ENCODE measurements at places on chromosomes 7 and 10.

DNA sequence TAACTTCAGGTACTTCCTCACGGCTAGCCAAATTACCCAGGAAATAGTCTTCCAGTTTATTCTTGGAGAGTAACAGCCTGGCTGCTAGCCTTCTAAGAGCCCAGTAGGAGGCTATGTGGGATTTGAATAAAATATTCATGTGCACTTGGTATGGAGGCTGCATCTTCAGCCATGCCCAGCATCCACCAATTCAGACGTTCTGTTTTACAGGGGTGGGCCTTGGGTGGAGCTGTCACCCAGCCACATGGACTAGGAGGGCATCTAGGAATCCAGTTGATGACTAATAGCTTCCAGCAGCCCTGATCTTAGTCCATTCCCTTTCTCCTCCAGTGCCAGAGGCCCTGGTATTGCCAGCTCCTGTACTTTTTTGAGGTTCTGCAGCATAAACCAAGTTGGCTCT, 66.3 kb upstream of the ZRANB1 start:
- DNase-seq = peak; percentile 20

DNA sequence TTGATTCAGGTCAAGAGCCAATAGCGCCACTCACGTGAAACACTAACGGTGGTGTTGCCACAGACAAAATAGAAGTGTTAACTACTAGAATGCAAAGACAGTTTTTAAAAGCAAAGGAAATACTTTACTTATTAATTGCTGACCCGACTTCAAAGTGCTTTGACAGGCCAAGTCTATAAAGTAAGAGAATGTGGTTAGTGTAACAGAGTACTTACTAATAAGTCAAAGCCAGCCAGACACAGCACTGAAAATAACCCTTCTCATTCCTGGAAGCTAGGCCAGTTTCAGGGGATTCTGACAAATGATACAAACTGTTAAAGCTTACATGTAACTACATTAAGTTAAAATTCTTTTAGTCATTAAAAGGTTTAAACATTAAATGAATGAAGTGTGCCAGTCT, 50.3 kb downstream of the ENO4 start:
- peak; percentile 45 for DNase-seq

- no peak for DNase-seq
Measured at GRCh38 chr10:77264107-77264506, 373.5 kb downstream of the KCNMA1 start.

GRCh38 chr10:94016727-94017714, 23.3 kb downstream of the PLCE1 start:
- no peak for DNase-seq

DNA sequence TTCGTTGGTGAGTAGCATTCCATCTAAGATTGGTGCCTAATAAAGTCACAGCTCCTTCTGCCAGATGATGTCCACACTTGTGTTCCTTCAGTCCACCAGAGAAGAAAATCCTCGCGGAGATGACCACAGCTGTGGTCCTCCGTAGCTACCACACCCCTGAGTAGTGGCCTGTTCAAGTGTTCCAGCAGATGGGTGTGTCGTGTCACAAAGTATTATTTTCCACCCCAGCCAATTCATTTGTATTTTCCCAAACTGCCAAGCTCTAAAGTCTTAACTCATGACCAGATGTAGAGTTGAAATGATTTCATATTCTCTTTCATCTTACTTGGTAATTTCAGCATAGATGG, 251.3 kb upstream of the TCF7L2 start:
- DNase-seq = no peak

GRCh38 chr7:52154382-52154781, 837.8 kb upstream of the COBL start:
- no peak for DNase-seq

DNA sequence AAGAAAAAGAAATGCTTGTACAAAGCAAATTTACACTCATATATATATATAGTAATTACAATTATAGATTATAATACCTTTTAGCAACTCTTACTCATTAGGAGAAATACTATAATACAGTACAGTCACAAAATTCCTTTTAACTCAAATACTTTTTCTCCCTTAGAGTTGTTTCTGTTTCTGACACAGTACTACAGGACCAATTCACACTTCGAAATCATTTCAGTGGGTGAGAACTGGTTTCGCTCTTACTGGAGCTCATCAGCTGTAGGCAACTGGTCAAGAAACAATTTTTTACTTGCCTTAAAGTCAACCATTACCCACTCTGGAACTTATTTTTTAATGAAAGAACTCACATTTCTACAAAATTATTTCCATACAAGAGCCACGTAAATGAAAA, 6.0 kb downstream of the CCDC186 start:
- DNase-seq = no peak

GRCh38 chr7:2928256-2928612, 84.1 kb upstream of the GNA12 start:
- no peak for DNase-seq

- peak; percentile 87 for DNase-seq
Measured at GRCh38 chr10:76082956-76083355, 651.5 kb downstream of the LRMDA start.

GRCh38 chr7:73615886-73616285, 8.4 kb downstream of the MLXIPL start:
- no peak for DNase-seq

- DNase-seq = peak; percentile 100
Measured at GRCh38 chr7:151754142-151754590, 122.7 kb downstream of the PRKAG2 start.

DNA sequence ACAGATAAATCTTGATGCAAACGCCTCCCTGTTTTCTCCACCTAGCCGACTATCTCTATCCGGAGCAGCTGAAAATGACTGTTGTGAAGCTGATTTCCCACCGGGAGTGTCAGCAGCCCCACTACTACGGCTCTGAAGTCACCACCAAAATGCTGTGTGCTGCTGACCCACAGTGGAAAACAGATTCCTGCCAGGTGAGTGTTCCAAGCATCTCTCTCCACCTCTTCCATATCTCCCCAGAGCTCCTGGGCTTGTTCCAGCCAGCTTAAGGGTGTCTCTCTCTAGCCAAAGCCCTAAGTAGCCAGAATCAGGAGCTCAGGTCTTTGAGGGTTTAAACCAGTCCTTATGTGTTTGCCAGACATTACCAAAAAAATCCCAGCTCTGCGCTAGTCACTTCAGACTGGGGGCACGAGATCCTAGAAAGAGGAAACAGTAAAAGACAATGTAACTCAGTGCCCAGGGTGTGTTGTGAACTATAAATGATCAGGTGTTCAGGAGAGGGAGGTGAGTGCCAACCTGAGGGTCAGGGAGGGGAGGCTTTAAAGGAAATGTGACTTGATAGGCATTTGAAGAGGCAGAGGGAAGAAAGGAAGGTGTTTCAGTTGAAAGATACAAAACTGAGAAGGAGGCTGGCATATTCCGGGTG, 4.4 kb downstream of the PLAU start:
- DNase-seq = no peak

GRCh38 chr10:84826704-84827103, 498.3 kb downstream of the CCSER2 start:
- no peak for DNase-seq

- DNase-seq = no peak
Measured at GRCh38 chr7:1136841-1137516, 23.0 kb downstream of the ZFAND2A start.

GRCh38 chr10:87656431-87657072, 3.1 kb upstream of the PAPSS2 start:
- peak; percentile 31 for DNase-seq

DNA sequence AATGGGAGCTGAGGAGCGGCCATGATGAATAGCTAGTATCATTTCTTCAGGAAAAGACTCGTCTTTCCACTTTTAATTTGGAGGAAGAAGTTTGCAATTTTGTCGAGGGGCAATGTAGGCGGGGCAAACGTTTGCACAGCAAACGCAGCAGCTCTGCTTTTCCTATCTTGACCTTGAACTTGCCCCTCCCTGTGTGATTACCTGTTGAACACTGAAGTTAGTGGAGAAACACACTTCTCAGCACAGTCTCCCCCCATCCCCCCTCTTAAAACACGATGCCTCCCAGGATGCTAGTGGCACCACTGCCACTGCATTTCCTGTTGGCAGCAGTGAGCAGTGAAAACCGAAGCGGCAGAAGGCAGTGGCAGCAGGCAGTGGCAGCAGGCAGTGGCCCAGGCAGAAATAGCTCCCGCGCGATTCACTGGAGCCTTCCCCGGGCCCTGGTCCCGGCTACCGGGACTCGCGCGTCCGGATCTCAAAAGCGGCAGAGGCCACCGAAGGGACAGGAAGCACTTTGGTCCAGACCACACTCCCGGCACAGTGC, at the start of gene EPDR1:
TSS of gene EPDR1 (plus strand) at position 336 of the 544 bp plus-strand sequence. CDS start 300 bp downstream, outside the sequence.
- peak; percentile 85 for DNase-seq

DNA sequence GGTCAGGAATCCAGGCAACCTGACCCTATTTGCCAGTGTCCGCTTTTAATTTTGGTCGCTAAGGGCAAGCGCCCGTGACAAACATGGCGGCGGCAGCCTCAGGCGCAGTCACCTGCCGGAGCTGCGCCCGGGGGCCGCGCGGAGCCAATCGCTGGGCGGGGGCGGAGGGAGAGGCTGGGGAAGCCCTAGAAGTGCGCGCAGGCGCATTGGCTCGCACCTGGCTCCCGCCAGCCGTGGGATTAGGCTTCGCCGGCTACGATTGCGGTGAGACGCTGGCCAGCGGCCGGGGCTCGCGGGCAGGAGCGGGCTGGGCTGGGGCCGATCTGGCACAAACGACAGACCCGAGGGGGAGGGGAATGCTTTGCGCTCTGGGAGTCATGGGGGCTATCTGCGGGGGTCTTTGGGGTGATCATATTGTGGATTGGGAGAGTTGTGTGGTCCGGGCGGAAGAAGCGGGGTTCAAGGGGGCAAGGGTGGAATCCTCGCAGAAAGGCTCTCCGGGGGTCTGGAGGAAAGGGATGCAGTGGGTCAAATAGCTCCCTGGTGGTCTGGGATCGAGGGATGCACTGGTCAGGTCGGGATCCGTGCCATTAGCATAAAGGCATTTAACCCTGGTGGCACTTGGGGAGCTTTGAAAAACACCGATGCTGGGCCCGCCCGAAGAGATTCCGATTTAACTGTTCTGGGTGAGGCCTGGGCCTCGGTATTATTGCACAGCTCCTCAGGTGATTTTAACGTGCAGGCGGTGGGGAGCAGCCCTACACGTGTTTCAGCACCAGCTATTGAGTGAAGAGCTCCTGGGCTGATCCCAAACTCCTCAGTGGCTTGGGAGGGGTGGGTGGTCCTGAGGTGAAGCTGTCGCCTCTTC, 10.1 kb upstream of the C10orf95 start:
- peak; percentile 74 for DNase-seq

- DNase-seq = no peak
Measured at GRCh38 chr10:95877881-95878280, 29.9 kb upstream of the CC2D2B start.

DNA sequence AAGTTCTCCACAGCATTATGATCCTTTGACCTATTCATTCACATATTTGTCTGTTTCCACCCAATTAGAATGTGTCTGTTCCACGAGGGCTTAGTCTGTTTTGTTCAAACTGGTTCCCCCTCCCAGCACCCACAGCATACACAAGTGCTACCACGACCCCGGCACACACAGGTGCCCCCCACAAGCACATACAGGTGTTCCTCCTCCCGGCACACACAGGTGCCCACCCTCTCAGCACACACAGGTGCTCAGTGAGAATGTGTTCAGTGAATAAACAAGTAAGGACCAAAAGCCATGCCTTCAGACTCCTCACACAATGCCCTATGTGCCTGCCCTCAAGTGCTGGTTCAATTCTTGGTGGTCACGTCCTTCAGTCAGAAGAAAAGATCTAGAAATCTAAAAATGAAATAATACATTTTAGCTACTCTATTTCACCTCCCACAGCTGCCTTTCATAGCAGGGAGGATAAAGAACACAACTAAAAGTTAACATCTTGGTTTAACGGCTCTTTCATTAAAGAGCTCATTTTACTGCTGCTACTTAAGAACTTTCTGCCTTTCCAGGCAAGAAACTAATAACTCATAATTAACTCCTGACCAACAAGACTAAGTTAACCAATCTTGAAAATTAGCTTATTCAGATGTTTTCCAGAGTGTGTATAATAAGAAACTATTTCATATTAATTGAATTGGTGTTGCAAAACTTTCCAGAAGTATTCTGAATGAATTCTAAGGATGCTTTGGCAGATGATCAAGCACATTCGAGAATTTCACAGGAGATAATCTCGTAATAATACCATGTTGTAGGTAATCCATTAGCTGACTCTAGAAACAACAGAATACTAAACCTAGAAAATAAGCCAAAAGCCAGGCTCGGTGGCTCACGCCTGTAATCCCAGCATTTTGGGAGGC, 2.3 kb downstream of the DNMBP start:
- no peak for DNase-seq

DNA sequence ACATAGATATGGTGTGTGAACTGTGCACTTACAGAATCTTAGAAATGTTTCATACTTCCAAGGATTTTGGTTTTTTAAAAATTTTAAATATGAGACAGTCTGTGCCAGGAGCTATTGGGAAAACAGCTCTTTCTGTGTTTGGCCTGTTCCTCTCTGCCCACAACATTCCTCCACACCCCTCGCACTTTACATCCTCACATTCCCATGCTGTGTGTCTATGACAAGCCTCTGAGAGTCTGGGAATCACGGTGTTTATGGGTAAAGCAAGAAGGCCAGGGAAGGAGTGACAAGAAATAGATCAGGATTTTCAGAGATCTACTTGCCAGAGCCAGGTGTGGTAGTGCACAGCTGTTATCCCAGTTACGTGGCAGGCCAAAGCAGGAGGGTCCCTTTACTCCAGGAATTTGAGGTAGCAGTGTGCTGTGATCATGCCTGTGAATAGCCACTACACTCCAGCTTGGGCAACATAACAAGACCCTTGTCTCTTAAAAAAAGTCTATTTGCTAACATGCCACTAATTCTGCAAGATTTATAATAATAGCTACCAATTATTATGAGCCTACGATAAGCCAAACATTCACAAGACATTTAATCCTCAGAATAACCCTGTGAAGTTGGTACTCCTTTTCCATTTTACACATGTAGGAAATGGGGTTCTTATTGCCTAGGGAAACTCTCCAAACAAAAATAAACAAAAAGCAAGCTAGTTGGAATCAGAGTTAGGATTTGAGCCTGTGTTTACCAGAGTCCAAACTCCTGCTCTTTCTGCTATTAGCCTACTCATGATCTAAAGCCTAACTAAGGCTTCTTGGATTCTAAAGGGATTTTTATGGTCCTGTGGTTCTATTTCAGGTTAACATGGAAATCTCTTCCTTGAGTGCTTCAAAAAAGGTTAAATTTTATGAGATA, 168.3 kb upstream of the SP8 start:
- DNase-seq = no peak

DNA sequence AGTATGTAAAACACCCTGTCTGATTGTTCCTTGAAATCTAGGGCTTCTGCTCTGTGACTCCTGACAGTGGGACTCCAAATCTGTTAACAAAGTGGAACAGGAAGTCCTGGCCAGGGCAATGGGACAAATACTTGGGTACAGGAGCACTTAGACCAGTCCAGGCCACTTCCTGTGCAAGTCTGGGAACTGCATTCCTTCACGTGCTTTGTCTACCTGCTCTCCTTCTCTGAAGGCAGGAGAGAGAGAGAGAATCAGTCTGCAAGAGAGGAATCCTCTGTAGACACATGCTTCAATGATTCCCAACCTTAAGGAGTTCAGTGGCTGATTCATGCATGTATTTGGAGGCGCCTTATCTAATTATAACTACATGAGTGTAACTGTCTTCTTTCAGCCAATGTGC, 530.2 kb downstream of the GATA3 start:
- peak; percentile 75 for DNase-seq

- DNase-seq = no peak
Measured at GRCh38 chr10:71971311-71971731, 7.1 kb downstream of the CHST3 start.
